ENCODE measurements at places on chromosomes 12 and 14.

DNA sequence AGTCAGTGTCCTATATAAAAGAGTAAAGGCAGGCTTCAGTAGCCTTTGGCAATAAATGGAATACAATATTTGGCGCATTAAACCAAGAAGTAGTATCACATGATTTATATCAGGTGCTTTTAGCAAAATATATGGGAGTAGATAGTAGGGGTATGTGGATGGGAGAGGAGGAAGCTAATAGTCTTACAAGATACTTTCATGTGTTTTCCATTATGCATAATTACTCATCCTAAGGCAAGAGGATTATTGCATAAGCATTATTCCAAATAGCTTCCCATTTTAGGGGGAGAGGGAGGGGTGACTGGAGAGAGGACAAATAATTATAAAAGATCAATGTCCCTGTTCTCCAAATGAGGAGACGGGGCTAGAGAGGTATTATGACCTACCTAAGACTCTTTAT is 104.3 kb downstream of the DUSP6 start:
- DNase-seq = no peak

GRCh38 chr14:73293782-73294781 is 56.8 kb downstream of the PAPLN start:
- no peak for DNase-seq

GRCh38 chr14:61247935-61248334 is 33.2 kb downstream of the TMEM30B start:
- DNase-seq = no peak

DNA sequence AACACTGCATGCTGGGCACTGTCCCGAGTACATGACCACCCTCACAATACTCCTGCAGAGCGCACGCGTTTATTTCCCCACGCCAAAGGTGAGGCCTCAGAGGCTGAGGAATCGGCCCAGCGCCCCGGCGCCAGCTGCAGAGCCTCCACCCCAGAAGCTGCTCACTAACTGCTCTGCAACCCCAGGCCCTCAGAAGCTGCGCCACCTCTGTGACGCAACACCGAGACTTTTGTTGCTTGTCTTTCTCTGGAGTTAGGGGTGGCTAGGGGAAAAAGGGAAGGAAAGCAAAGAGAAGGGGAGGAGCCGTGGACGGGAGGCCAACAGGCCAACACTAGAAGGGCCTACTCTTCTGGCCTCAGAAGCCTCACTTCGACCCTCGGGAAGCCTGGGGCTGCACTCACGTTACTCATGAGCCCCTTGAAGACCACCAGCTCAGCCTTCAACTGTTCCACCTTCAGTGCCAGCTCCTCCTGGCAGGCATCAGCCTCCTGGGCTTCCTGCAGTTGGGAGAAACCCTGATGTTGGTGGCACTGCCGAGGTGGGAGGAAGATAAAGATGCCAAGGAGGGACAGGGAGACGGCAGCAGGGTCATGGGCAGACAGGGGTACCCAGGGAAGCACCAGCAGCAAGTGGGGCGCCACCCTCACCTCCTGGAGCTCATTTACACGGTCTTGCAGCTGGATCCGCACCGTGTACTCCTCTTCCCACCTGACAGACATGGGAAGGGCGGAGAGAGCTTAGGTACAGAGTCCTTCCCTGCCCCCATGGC is 5.4 kb downstream of the IFFO1 start:
- DNase-seq = no peak

GRCh38 chr12:102917026-102917787 is at the start of gene PAH:
Gene PAH, minus strand, starts transcription at chr12:102917244. Its CDS starts 114 bp downstream, at chr12:102917130.
- peak; percentile 16 for DNase-seq

DNA sequence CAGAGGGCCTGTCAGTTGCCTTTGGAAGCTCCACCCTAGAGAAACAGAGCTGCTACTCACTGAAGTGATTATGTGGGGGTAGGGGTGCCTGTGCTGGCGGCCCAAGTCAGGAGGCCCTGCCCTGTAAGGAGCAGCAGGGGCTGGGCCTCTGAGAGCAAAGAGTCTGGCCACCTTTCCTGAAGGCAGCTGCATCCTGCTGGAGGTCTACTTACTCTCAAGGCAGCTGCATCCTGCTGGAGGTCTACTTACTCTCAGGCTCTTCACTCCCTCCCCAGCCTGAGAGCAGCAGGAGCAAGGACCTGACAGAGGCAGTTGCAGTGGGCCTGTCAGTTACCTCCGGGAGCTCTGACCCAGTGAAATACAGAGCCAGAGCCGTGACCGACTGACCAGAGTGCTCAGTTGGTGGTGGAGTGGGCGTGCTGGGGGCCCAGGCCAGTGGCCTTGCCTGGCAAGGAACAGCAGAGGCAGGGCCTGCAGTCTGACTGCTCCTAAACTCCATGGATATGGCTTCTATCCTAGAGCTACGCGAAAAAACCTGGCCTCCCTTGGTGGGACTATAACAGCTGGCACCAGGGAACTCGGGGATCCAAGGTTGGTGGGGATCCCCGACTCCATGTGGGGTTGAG is 32.3 kb downstream of the RAD51B start:
- no peak for DNase-seq

DNA sequence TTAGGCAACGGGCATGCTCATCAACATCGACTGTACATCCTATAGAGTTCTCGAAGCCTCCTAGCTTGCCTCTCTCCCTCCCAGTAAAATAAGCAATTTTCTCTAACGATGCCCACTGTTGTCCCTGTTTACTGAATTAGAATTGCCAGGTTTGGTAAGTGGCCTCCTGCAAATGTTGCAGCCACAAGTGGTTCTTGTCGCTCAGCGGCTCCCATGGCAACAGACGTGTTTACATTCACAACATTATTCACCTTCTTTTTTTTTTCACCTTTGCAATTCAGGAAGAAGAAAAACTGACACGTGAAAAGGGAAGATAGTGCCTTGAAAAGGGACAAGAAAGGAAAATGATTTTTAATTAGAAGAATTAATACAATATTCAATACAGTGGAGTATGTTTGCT is 100.9 kb upstream of the PKP2 start:
- DNase-seq = no peak

DNA sequence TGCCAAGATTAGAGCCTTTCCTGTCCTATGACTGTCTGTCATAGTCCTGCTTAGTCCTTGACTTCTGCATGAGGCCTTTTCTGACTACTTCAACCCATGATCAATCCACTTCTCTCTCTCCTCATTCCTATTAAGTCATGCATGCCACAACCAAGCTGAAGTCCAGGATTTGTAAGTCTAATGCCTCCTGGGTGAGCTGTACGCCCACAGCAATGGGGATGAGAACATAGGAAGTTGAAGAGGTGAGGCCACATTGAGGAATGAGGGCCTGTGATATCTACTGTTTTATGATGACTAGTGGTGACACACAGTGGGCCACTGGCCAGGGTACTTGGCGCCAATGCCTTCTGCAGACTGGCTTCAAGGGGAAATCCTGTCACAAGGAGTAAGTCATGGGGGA is 994.1 kb upstream of the TMEM132C start:
- no peak for DNase-seq

DNA sequence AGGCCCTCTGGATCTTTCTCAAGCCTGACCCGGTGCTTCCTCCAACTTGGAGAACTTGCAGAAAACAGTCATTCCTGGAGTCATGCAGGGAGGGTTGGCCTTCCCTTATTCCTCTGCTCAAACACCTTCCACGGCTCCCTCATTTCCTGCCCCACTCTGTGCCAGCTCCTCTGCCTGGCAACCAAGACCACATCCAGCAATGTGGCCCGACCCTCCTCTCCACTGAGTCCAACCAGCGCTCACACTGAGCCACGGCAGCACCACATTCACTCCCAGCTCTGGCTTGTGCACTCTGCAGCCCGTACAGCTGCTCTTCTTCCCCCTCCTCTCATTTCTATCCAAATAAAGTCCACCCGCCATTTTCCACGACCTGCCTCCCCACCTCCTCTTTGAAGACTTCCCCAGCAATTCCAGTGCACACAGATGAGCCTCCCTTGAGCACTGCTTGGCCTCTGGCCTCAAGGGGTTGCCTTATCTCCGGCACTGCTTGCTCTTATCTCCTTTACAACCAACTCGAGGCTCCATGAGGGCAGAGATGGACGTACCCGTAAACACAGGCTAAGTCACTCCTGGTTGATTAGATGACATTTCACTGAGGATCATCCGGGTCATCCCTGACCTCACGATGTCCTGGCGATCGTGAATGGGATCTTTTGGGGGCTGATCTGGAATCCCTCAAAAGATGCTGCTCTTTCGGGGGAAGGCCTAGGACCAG is 5.4 kb downstream of the PGF start:
- DNase-seq = no peak

- DNase-seq = no peak
These were observed 96.5 kb downstream of the BCL11B start for GRCh38 chr14:99175331-99176155.

DNA sequence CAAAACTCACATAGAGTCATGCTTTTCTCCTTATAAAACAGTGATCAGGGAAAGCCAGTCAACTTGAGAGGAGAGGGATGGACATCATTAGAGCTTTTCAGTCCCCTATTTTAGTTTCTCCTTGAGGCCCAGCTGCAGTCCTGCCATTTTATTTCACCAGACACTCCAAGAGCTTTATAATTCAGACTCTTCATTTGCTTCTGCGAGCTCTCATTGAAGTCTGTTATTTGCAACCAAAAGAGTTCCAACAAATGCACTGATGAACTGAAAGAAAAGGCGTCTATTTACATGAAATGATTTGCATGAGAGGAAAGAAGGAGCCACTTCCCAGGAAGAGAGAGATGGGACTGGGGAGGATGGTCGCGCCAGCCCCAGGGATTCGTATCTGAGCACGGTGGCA is 86.8 kb downstream of the NDUFA12 start:
- no peak for DNase-seq

DNA sequence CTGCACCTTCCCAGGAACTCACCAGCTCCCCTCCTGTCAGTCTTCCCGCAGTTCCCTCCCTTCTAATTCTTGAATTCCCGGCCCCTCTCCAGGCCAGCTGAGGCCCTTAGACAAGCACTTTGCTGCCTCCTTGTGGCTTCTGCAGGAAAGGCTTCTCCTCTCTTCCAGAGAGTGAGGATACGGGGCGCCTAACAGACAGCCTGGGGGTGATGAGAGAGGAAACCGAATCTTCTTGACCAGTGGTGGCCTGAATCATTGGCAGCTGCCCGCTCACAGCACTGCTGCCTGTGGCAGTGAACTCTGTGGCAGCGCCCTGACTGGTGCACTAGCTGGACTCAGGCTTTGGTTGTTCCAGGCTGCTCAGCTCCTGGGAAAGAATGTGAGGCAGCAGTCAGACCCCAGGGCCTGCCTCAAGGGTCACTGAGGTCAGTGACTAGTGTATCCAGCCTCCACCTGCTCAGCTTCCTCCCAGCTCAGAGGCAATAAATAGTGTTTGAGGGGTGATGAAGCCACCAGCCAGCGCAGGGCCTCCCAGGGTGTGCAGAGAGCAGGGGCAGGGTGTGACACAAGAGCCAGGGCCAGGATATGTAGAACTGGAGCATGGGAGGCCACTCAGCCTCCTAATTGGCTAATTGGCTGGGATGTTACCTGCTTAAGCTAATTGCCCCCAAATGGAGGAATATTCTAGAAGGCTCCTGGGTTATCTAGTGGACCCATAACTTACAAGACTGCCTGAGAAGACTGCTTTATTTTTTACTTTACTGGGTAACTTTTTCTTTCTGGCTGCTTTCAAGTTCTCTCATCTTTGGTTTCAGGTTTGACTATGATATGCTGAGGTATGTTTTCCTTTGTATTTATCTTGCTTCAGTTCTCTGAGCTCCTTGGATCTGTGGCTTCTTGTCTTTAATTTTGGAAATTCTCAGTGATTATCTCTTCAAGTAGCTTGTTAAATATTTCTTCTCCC is 12.9 kb upstream of the MCRS1 start:
- DNase-seq = peak; percentile 58

DNA sequence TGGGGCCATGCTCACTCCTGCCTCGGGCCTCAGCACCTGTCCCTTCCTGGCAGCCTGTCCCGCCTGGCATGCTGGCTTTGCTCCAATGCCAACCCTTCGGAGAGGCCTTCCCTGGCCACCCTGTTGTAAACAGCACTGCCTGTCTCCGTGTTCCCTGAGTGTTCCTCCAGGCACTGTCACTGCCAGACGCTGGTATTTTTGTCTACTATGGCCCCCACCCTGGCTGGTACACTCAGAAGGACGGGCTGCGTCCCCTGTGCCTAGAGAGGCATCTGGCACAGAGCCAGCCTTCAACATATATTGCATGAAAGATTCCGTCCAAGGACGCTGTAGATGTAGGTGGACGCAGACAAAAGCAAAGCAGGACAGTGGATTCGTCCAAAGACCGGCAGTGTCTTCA is 2.7 kb upstream of the ASPG start:
- DNase-seq = peak; percentile 1

- no peak for DNase-seq
These were observed 307.4 kb downstream of the NUAK1 start for GRCh38 chr12:105831372-105831771.

- no peak for DNase-seq
These were observed 186.0 kb downstream of the TMTC3 start for GRCh38 chr12:88328090-88328489.

DNA sequence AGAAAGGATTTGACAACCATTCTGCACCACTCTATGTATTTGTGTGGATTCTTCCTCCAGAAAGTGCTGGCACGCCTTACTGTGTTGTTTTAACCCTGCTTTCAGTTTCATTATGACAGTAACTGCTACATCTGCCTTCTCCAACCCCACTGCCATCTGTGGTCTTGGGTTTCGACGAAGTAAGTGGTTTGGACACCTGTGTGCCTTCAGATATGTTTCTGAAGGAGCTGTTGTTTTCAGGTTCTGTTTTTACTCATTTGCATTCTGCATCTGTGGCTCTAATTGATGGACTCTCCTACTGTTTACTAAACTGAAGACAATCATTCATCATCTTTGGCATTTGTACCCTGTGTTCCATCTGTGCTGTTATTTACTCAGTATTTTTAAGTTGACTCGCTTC is 4.1 kb downstream of the TSHR start:
- DNase-seq = peak; percentile 56

DNA sequence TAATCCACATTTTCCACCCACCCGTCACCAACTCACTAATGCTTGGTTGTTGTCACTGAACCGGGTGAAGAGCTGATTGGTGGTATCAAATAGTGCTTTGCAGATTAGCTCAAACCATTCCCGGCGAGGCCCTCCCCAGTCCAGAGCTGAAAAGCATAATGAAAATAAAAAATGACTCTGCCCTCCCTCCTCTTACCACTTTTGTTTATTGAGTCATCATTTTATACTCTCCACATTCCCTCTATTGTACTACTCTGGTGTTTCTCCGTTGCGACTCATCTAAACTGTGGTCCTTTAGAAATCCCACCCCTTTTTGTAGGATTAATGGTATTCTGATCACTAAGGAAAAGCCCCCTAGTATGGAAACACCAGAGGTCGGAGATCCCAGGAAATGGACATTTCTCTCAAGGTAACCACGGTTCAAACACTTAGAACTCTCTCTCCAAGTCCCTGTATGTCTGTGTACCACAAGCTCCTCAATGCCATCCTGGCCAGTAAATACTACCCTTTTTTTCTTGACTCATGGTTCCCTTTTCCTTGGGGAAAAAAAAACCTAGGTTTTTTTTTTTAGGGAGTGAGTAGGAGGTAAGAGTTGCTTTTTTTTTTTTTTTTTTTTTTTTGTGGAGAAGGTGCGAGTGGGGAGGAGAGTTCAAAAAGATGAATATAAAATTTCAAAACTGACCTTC is 42.0 kb downstream of the AREL1 start:
- no peak for DNase-seq

DNA sequence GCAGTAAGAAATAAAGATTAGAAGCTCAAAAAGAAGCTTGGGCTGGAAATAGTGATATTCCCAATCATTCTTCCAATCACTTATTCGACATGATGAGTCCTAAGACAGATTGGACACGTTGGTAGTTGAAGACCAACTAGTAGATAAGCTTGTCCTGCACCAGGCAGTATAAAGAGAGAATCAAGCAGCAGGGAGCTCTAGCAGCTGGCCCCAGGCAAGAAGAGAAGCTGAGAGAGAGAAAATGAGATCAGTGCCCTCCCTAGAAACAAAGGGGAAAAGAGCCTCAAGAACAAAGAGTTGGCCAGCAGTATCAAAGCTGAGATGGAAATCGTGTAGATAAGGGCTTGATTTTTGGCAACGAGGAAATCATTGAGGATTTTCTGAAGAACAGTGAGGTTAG is 20.6 kb downstream of the RASSF8 start:
- DNase-seq = no peak

Measured in GM19239 (cell line).